Fibroblast of skin of back (primary cell): ENCODE measurements at places on chromosomes 3 and 15.
A peak's percentile ranks its signal among the peaks of the same experiment; 100 is the strongest.

DNA sequence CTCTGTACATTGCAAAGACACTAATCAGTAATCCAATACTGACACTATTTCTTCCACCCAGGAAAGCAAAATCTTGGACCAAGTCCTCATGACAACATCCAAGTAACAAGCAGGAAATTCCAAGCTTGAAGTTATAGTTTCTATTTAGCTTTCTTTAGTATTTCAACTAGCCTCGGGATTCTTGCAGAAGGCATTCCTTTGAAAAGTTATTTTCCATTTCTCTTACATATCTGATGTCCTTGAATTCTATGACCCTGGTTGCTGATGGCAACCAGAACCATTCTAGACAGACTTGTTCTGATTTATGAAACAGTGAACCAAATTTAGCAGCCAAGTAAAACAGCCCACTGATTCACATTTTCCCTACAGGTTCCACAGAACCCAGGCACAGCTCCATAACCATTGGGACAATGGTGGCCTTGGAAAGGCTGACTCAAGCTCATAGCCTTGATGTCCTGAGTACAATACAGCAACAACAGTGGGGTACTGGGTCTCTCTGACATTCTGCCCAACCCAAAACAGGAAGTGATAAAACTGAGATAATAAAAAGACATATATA lies 26.5 kb downstream of the P3H2 start:
- DNase-seq, result peak; percentile 85

DNA sequence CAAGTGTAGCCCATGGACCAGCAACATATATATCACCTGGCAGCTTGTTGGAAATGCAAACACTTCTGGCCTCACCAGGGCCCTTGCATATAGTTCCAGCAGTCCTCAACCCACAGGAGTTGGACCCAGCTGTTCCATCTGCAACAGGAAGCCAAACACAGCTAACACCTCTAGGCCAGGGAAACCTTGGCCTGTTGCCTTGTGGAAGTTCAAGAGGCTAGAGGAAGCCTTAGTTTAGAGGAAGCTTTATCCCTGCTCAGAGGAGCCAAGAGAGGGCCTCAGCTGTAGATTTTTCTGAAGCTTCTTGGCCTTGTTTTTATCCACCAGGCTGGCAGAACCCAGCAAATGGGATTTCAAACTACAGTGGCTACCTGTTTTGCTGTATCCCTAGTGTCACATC lies 11.4 kb downstream of the FHIT start:
- no peak for DNase-seq

GRCh38 chr3:123947482-123947881 lies 13.5 kb downstream of the CCDC14 start:
- no peak for DNase-seq

GRCh38 chr3:17074559-17074958 lies 189.8 kb downstream of the PLCL2 start:
- no peak for DNase-seq

DNA sequence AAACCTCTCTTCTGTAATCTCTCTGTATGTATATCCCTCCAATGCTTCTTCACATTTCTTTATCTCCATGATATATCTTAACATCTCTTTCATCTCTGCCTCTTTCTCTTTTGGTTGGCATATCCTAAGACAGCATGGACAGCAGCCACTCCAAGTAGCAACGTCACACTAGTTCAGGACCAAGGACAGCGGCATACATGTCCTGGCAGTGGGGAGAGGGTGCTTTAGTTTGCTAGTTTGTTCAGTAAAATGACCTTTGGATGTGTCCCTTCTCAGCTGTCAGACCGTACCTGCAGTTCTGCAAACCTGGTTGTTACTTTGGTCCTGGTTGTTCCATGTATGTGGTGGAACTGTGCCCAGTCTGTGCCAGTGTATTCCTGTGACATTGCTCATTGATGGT lies 225.6 kb upstream of the ROPN1 start:
- DNase-seq, result peak; percentile 81

GRCh38 chr3:14370720-14371572 lies 31.5 kb upstream of the SLC6A6 start:
- DNase-seq, result no peak

DNA sequence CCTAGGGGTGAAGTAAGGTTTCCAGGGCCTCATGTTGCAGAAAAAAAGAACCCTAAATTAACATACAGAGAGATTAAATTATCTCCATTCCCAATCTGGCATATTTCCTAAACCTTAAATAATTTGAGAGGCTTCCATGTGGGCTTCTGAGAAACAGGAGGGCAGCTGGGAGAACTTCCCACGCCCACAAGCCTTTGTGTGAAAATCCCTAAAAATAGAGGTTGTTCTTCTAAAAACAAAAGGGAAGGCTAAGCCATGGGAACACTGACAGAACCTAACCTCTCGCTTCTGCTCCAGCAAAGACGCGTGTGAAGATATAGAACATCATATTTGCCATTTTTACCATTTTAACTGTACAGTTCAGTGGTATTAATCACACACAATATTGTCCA lies 812 bp upstream of the SLC12A8 start:
- peak; percentile 42 for DNase-seq

DNA sequence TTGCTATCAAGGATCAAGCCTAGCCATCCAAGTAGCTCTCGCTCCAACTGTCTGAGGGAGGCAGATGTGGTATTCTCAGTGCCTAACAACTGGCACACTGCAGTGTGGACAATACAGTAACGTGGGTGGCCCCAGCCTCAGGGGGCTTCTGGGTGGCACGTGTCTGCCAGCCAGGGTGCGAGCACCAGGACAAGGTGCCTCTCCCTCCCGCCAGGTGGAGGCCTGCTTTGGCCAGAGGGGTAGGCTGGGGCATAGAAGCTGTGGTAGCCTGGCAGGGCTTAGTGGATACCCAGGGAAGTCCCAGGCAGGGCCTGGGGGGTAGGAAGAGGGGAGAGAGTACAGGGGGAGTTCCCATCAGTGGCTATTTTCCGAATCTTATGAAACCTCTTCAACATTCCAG lies 234.0 kb downstream of the PLCL2 start:
- no peak for DNase-seq
